ENCODE measurements at places on chromosomes 12 and 14.
A peak's percentile ranks its signal among the peaks of the same experiment; 100 is the strongest.

GRCh38 chr12:84128117-84128991 lies 784.2 kb downstream of the SLC6A15 start:
- DNase-seq, result no peak

GRCh38 chr12:100266585-100266834 lies 369 bp downstream of the DEPDC4 start:
- peak; percentile 83 for DNase-seq

GRCh38 chr12:12984149-12984548 lies 15.9 kb downstream of the HEBP1 start:
- DNase-seq, result no peak

- no peak for DNase-seq
Measured at GRCh38 chr14:104665657-104666522, 23.5 kb upstream of the INF2 start.

GRCh38 chr14:103679351-103679750 lies 35.9 kb downstream of the XRCC3 start:
- DNase-seq, result peak; percentile 64

DNA sequence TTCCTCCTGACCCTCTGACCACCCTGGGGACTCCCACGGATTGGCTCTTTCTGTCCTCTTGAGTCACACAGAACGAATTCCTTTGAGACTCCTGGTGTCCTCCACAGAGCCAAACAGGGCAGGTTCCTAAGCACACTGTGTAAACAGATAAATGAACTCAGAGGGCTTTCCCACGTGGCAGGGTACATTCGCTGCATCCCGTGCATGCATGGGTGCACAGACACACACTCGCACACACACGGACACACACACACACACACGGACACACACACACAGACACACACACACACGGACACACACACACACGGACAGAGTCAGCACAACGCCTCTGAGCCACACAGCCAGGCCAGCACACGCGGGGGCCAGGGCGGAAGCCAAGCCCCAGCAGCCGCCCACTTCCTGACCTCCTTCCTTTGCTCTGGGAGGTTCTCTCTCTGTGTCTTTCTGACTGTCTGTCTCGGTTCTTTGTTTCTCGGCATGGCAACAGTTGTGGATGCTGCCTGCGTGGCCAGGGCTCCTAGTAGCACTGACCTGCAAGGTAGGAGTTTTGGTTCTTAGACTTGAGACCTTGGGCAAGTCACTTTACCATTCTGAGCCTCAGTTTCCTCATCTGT lies 706 bp downstream of the CRACR2A start:
- peak; percentile 70 for DNase-seq

DNA sequence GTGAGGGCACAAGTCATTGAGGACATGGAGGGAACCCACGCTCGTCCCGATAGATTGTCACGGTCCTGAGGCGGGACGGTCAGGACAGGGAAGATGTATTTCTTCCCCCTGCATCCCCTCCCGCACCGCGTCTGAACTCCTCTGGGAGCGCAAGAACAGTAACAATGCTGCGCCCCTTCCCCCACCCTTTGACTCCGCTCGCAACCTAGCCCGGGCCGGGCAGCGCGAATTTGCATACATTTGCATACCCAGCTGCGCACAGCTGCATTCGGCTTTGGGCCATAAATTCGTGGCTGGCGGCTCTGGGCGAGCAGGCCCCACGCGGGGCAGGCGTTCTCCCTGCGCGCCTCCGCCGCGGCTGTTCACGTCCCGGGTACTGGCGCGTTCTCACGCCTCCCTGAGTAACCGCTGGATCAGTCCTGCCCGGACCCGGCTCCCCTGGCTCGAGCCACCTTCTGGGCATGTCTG lies 29.0 kb upstream of the SMUG1 start:
- no peak for DNase-seq

DNA sequence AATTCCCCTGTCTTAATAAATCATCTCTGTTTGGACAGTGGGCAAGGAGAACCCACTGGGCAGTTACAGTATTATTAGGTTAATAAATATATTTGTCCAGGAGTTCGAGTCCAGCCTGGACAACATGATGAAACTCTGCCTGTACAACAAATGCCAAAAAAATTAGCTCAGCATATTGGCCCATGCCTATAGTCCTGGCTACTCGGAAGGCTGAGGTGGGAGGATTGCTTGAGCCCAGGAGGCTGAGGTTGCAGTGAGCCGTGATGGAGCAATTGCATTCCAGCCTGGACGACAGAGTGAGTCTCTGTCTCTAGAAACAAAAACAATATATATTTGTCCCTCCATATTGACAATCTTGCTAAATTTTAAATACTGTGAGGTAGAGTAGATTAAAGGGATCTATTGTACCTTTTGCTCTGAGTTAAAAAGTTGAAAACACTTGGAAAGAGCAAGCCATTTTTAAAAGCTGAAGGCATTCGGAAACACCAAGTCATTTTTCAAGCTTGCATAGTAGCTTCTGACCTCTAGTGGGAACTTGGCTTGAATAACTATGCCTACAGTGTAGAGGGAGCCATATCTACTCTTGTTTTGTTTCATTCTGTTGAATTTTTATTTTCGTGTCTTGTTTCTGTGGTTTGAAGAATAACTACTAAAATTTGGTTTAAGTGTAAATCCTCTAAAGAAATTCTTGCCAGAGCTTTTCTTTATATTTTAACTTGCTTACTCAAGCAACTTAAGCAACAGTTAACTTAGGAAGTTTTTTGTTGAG lies 14.6 kb upstream of the EEA1 start:
- no peak for DNase-seq

- DNase-seq, result no peak
Measured at GRCh38 chr14:25666877-25667276, 616.9 kb upstream of the STXBP6 start.

GRCh38 chr14:73714656-73715081 lies 485 bp upstream of the PNMA1 start:
- DNase-seq, result no peak

DNA sequence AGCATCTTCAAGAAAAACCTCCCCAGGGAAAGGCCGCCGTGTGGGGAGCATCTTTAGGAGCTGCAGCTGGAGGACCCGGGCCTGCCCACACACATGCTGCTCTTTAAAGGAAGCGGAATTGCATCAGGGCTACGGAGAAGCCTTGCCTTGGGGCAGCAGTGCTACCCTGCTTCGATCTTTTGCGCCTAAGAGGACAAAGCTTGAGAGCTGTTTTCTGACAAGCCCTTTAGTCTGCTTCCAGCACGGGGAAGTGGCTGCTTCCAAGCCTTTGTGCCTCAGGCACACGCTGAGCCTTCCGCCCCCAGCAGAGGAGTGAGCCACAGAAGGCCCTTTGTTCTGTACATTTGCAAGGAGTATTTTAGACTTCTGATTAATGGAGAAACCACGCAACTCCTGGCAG lies 31.5 kb downstream of the COA8 start:
- no peak for DNase-seq

DNA sequence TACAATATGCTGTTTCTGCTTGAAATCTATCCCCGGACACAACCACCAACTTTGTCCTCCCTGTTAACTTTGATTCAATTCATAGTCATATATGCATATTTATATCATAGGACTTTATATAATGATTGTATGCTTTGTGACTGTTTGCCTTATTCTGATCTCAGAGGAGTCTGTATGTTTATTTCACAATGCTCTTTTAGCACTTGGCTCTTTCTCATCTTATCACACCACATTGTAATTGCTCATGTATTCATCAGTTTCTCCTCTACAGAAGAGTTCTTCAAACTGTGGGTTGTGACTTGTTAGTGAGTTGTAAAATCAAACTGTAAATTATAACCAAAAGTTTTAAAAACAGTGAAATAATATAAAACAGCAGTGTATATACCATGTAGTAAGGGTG lies 21.7 kb upstream of the PPM1A start:
- no peak for DNase-seq

DNA sequence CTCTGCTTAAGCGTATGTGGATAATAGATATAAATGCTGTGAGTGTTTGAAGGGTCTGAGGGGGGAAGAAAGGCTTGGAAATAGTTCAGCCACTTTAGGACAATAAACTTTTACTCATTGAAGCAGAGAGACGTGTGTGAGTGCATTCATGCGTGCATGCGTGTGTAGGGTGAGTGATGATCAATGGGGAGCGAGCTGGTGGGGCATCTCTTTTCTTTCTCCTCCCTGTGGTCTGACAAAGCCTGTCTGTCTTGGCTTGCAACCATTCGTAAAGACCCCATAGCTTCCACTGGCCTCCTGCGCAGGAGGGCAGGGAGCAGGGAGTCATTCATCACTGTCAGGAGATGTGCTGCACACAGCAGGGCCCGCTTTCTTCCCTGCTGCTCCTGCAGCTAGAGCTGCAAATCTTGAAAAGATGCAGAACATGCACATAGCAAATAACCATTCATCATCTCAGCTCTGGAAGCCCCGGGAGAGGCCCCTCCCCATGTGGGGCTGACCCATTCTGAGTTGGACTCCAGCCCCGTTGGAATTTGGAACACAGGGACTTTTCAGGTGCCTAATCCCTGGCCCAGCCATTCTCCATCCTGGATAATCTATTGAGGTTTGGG lies 223.2 kb downstream of the PPM1H start:
- DNase-seq, result no peak

DNA sequence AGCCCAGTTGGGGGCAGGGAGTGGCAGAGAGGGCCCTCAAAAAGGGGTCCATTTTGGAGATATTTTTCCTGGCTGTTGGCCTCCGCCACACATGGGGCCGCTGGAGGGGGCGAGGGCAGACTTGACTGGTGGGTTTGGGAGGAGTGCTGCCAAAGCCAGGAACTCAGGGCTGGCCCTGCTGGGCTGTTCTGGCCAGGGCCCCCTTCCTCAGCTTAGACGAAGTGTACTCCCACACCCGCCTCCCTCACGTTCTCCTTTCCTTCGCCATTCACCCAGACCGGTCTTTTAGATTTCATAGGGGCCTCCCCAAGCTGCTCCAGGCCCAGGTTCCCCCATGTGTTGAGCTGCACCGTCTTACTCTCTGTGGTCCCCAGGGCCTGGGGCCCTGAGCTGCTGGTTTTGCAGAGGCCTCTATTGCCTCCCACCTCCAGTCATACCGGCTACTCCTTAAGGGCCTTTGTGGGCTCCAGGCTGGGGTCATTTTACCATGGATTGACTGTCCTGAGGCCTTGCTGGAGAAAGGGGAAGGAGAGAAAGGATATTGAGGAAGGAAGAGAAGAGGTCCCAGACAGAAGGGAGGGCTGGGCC lies 1.3 kb downstream of the KRT7 start:
- DNase-seq, result no peak

- no peak for DNase-seq
Measured at GRCh38 chr14:20580242-20580641, 7.6 kb downstream of the RNASE11 start.

- no peak for DNase-seq
Measured at GRCh38 chr12:123928274-123928865, 44.3 kb downstream of the CCDC92 start.

DNA sequence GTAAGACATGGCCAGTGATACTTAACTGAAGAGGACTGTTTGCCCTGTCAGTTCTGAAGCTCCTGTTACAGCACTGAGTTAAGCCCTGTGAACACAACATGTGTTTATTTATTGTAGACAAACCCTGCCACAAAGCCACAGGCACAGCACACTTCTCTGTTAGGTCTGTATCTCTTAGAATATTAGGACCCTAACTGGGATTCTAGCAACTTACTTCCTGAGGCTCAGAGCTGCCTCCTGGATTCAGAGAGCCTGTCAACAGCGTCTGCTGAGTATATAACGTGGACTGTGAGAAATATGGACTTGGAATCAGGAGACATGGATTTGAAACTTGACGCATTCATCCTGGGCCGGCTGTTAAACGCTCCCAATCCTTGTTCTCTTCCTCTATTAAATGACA lies 135.0 kb upstream of the HIF1A start:
- DNase-seq, result no peak

DNA sequence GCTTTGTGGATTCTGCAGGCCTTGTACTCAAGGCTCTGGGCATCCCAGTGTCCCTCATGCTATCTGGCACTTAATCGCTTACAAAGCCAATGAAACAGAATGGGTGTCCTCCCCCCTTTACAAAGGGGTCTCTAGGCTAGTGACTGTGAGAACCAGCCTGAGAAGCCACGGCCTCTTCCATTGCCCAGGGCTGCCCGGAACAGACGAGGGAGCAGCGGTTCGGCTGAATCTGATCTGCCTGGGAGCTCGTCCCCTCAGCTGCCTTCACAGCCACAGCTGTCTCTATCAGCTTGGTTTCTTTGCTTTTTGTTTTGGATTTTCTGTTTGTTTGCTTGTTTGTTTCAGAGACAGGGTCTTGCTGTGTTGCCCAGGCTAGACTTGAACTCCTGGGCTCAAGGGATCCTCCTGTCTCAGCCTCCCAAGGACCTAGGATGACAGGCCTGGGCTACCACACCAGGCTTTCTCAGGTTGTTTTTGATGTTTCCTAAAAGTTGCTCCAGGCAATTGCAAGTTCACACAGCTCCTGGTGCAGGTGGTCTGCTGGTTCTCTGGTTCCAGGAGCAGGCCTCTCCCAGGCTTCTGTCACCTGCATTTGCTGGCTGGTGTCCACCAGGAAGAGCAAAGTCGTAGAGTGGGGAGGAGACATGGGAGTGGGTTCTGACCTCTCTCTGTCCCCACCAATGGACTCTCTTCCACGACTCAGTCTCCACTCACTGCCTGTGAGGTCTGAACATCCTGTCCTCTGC lies 10.9 kb upstream of the RIN3 start:
- DNase-seq, result no peak

DNA sequence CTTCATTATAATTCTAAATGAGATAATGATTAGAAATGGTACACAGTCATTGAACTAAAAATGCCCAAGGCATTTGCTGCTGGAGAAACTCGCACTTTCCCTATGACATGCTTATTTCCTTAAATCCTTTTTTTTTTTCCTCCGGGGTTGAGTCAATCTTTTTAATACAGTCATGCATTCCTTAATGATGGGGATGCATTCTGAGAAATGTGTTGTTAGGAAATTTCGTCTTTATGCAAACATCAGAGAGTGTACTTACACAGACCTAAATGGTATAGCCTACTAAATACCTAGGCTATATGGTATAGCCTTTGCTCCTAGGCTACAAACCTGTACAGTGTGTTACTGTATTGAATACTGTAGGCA lies 29.8 kb upstream of the DACT1 start:
- DNase-seq, result no peak

DNA sequence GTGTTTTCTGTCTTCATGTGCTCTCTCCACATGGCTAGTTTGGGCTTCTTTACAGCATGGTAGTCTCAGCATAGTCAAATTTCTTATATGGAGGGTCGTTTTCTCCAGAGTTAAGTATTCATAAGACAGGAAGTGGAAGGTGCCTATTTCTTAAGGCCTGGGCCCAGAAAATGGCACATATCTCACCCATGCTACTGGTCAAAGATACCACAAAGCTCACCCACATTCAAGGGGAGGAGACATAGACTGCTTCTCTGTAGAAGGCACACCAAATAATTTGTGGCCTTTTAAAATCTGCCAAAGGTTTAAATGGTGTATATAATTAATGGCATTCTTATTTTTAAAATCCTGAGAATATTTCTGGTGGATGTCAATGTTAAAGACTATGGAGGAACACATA lies 44.8 kb downstream of the CCDC91 start:
- DNase-seq, result no peak

DNA sequence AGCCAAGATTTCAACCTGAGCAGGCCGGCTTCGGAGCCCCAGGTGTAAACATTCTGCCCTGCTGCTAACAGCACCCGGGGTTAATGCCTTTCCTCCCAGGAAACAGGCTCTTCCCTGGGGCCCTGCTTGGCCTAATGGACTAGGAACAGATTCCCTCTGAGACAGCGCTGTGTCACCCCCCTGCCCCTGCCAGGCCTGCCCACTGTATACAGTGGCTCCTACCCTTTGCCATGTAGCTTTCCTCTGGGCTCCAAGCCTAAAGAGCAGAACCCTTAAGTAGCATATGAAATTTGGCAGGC lies 28.3 kb upstream of the BCDIN3D start:
- no peak for DNase-seq

- DNase-seq, result no peak
Measured at GRCh38 chr14:21087294-21088091, 11.0 kb downstream of the ZNF219 start.
